ENCODE measurements at places on chromosomes 5 and 9. TPM values are rescaled to one million over a fixed set of nuclear protein-coding genes. Genes with fewer than 3 reads are reported as not detected.
A peak's percentile ranks its signal among the peaks of the same experiment; 100 is the strongest.

DNA sequence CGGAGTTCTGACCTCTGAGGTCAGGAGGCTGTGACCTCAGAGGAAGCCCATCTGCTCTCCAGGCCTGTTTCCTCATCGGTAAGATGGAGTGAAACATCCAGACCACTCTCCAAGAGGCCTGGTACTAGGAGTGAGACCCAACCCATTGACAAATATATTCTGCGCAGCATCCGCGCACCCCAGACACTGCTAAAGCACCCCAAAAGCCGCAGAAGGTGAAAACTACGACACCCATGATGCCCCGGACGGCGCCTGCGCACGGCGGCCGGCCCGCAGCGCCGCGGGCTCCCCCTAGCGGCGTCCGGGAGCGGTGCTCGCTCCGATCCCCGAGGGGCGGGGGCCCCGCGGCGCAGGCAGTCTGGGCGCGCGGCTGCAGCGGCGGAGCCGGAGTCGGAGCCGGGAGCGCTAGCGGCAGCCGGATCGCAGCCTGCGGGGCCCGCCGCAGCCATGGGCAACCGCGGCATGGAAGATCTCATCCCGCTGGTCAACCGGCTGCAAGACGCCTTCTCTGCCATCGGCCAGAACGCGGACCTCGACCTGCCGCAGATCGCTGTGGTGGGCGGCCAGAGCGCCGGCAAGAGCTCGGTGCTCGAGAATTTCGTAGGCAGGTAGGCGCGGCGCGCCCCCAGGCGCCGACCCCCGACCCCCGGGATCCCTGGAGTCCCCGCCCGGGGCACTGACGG lies at the start of gene DNM1:
Gene DNM1 (plus strand): TSS at position 356 of the 683 bp plus-strand sequence. CDS start 92 bp downstream, at position 448.
- no peak within 1 kb of the TSS for H3K27ac ChIP-seq
- no peaks in the 10 kb centered on the region for H3K36me3 ChIP-seq
- H3K4me1 ChIP-seq, result peaks cover 13% of the 10 kb centered on the region
- peak within 1 kb of the TSS; percentile 28 for H3K4me3 ChIP-seq
- peak; percentile 91 for DNase-seq

DNA sequence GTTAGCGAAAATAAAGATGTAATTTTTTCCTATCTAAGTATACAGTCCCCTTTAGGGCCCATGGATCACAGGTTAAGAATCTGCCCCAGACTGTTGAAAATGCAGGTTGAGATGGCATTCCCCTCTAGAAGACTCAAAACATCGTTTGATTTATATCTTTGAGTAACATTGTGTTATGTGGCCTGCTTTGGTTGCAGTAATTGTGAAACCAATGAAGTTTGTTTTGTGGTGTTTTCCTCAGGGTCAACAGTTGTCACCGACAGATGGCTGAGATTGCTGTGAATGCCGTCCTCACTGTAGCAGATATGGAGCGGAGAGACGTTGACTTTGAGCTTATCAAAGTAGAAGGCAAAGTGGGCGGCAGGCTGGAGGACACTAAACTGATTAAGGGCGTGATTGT lies 7.8 kb downstream of the CCT5 start:
- no peak overlapping the region for H3K4me3 ChIP-seq
- no peak for DNase-seq
- H3K27ac ChIP-seq, result no peak overlapping the region
- H3K36me3 ChIP-seq, result peaks cover 82% of the 10 kb centered on the region

DNA sequence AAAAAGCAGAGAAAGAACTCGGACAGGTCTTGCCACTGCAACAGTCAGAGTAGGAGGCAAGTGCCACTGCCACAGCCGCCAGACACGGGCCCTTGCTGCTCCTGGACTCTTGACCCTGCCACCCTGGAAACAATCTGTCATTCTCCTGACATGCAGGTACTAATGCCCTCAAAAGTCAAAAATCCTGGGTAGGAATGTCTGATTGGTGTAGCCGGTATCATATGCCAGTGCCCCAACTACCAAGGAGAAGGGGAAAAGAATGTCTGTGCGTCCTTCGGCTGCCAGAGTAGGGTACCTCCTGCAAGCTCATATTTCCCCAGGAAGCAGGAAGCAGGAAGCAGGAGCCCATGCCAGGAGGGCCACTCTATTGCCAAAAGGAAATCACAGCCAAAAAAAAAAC lies 30.5 kb upstream of the F2RL1 start:
- H3K4me3 ChIP-seq, result no peak overlapping the region
- no peak overlapping the region for H3K27ac ChIP-seq
- H3K36me3 ChIP-seq, result no peaks in the 10 kb centered on the region
- no peak for DNase-seq
- no peaks in the 10 kb centered on the region for H3K27me3 ChIP-seq
- no peaks in the 10 kb centered on the region for H3K4me1 ChIP-seq

DNA sequence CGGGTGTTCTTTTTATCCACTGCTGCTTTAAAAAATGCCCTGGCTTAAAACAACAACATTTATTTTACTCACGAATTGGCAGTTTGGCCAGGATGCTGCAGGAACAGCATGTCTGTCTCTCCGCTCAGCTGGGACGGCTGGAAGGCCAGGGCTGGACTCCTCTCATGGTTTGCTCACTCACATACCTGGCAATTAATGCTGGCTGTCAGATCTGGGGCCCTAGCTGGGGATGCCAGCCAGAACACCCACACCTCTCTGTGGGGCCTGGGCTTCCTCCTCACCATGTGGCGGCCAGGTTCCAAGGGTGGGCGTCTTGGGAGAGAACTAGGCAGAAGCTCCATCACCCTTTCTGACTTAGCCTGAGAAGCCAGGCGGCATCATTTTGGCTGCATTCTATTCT lies 189.1 kb upstream of the IL12B start:
- H3K4me3 ChIP-seq, result no peak overlapping the region
- no peaks in the 10 kb centered on the region for H3K4me1 ChIP-seq
- DNase-seq, result no peak
- H3K27ac ChIP-seq, result no peak overlapping the region

DNA sequence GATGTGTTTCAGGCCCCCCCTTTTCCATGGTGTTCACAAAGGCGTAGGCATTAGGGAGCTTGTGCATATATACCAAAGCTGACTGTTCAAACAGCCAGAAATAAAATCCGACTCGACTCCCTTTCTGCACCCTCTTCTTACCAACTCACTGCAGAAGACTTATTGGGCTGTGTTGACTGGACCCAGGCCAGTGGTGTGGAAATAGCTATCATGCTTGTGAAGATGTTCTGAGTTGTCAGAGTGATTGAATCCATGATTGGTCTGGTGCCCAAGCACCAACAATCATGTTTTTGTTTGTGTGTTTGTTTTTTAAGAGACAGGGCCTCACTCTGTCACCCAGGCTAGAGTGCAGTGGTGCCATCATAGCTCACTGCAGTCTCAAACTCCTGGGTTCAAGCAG lies 21.6 kb downstream of the TJP2 start:
- no peak overlapping the region for H3K4me3 ChIP-seq
- H3K4me1 ChIP-seq, result peaks cover 15% of the 10 kb centered on the region
- no peaks in the 10 kb centered on the region for H3K27me3 ChIP-seq
- DNase-seq, result no peak
- H3K36me3 ChIP-seq, result no peaks in the 10 kb centered on the region
- no peak overlapping the region for H3K27ac ChIP-seq

DNA sequence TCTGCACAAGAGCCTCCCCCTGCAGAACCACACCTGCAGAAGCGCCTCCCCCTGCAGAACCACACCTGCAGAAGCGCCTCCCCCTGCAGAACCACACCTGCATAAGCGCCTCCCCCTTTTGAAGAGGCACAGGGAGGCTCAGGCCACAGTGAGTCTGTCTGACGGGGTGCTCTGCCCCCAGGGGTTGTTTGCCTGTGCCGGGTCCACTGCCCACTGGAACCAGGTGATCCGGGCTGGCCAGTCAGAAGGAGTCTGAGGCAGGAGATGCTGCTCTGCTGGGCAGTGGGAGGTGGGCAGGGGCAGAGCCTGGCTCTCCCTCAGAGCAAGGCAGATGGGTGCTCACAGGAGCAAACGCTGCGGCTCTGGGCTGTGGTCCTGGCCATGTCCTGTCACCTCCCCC lies 60.8 kb upstream of the RNU6ATAC start:
- DNase-seq, result no peak
- H3K36me3 ChIP-seq, result no peaks in the 10 kb centered on the region
- H3K4me1 ChIP-seq, result no peaks in the 10 kb centered on the region
- H3K4me3 ChIP-seq, result no peak overlapping the region
- no peaks in the 10 kb centered on the region for H3K27me3 ChIP-seq

GRCh38 chr9:109121232-109121796 lies 1.6 kb upstream of the TMEM245 start:
- H3K4me3 ChIP-seq, result no peak overlapping the region
- no peak overlapping the region for H3K27ac ChIP-seq
- peaks cover 20% of the 10 kb centered on the region for H3K4me1 ChIP-seq
- no peaks in the 10 kb centered on the region for H3K27me3 ChIP-seq
- DNase-seq, result no peak

- peaks cover 9% of the 10 kb centered on the region for H3K4me1 ChIP-seq
- no peak overlapping the region for H3K4me3 ChIP-seq
- no peak overlapping the region for H3K27ac ChIP-seq
- no peaks in the 10 kb centered on the region for H3K27me3 ChIP-seq
- no peak for DNase-seq
- H3K36me3 ChIP-seq, result no peaks in the 10 kb centered on the region
Measured at GRCh38 chr9:20041697-20042081, 252.9 kb upstream of the SLC24A2 start.

- H3K36me3 ChIP-seq, result no peaks in the 10 kb centered on the region
- no peaks in the 10 kb centered on the region for H3K27me3 ChIP-seq
- H3K4me1 ChIP-seq, result no peaks in the 10 kb centered on the region
- H3K27ac ChIP-seq, result no peak overlapping the region
Measured at GRCh38 chr5:120062515-120062917, 401.6 kb upstream of the PRR16 start.

GRCh38 chr9:6779417-6780241 lies 21.9 kb downstream of the KDM4C start:
- no peak for DNase-seq
- no peak overlapping the region for H3K4me3 ChIP-seq
- peaks cover 29% of the 10 kb centered on the region for H3K4me1 ChIP-seq
- H3K27ac ChIP-seq, result no peak overlapping the region
- H3K27me3 ChIP-seq, result no peaks in the 10 kb centered on the region

GRCh38 chr5:139847790-139848507 lies 52.3 kb downstream of the PSD2 start:
- peak overlapping the region; percentile 42 for H3K4me3 ChIP-seq
- H3K4me1 ChIP-seq, result peaks cover 14% of the 10 kb centered on the region
- H3K27ac ChIP-seq, result peak overlapping the region; percentile 58
- peaks cover 4% of the 10 kb centered on the region for H3K27me3 ChIP-seq

The ANXA6 gene
- 629 TPM for total RNA-seq

The IARS1 gene
- 66.2 TPM for total RNA-seq

The GLDC gene
- total RNA-seq, result 1.3 TPM

The ZMAT2 gene
- 49.5 TPM for total RNA-seq

The PCDHB6 gene
- not detected for total RNA-seq

Measured in natural killer cell (primary cell).